Thoracic aorta (tissue), 2 donors: ENCODE measurements at places on chromosomes 5 and 9.

DNA sequence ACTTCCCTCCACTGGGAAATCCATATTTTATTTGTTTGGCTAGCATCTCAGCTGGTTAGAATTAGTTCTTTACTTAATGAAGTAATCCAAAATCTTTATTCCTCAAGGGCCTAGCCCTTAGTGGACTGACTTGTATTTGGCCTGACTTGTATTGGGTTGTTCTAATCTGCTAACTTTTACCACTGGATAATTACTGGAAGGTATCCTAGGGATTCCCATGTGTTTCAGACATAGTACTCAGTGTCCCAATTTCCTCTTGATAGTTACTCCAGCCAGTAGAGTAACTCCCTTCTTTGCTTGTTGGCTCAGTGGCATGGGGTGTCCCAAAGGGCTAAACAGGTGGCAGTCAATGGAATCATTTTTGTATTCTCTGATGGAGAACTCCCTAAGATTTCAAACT, 156.0 kb downstream of the DCP2 start:
- DNase-seq: no peak

DNA sequence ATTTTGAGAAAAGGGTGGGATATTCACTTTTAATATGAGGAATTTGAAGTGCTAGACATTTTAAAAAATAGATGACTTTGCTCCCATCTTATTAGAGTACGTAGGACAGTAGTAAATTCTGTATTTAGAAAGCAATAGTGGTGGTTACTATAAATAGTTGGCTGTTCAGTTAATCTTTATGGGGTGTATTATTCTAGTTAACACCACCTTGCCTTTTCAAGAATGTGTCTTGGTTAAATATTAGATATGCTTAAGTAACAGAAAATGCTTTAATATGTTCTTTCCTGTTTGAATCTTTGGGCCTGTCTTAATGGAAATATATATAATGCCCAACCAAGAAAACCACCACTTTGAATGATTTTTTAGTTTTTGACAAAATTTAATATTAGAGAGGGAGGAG, 608.7 kb upstream of the FAM174A start:
- no peak for DNase-seq

DNA sequence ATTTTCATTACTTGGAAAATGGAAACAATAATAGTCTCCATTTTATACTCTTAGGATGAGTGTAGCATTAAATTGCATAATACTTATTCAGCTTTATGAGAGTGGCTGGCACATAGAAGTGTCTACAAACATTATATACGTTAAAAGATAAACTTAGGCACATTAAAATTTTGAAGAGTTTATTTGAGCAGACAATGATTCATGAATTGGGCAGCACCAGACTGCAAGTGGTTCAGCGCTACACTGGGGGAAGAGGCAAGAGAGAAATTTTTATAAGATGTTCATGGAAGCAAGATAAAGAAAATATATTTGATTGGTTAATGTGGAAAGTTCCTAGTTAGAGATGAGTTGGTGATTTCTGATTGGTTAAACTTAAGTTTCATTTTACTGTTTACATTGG, 243.7 kb downstream of the RASEF start:
- DNase-seq: no peak

GRCh38 chr9:101467690-101468089, 32.1 kb upstream of the ALDOB start:
- no peak for DNase-seq

- DNase-seq: no peak
Measured at GRCh38 chr5:138752341-138752950, 779 bp upstream of the CTNNA1 start.

- no peak for DNase-seq
Measured at GRCh38 chr5:81164936-81165335, 68.2 kb upstream of the CKMT2 start.

DNA sequence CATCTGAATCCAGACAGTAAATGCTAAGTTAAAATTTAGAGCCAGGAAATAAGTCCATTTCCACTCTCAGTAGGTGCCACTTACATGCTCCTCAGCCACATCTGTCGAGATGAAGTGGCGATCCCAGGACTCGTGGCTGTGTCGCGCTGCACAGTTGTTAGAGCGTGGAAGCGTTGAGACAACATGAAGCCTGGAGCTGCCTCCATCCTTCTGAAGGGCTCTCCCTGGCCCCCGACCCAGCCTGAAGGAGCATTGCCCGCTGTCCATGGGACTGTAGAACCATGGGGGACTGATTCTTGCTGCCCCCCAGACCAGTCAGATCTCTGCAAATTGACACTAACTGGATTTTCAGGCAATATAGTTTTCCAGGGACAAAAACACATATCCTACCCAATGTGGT, 58.9 kb downstream of the IRX1 start:
- no peak for DNase-seq

- no peak for DNase-seq
Measured at GRCh38 chr9:112041536-112042243, 133.4 kb downstream of the SUSD1 start.

DNA sequence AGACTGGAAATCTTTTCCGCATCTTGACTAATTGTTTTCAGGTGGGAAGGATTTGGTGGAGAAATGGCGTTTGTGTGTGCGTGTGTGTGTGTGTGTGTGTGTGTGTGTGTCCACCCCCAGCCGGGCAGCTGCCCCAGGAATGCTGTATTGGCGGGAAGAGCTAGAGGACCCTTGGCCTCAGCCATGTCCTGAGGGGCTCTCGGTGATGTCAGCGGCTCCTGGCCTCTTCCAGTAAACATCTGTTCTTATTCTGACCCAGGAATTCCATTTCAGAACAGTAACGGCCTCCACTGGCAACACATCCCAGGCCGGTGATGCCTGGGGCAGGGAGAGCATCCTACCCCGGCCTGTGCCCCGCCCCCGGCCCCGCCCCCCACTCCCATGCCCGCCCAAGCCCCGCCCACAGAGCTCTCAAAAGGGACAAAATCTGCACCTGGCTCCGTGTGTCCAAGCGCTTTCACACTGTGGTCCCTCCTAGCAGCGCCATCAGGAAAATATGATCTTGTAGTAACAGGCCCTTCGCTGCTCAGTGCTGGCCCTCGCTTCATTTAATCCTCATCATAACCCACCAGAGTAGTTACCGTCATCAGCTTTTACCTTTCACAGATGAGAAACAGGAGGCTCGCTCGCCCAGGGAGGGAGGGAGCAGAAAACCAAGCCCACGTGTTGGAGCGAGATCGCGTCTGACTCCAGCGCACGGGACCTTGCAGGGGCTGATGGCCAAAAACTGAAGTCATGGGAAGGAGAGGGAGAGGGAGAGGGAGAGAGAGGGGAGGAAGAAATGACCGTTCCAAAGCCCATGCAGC, 18.9 kb downstream of the ADAMTS2 start:
- DNase-seq: no peak

DNA sequence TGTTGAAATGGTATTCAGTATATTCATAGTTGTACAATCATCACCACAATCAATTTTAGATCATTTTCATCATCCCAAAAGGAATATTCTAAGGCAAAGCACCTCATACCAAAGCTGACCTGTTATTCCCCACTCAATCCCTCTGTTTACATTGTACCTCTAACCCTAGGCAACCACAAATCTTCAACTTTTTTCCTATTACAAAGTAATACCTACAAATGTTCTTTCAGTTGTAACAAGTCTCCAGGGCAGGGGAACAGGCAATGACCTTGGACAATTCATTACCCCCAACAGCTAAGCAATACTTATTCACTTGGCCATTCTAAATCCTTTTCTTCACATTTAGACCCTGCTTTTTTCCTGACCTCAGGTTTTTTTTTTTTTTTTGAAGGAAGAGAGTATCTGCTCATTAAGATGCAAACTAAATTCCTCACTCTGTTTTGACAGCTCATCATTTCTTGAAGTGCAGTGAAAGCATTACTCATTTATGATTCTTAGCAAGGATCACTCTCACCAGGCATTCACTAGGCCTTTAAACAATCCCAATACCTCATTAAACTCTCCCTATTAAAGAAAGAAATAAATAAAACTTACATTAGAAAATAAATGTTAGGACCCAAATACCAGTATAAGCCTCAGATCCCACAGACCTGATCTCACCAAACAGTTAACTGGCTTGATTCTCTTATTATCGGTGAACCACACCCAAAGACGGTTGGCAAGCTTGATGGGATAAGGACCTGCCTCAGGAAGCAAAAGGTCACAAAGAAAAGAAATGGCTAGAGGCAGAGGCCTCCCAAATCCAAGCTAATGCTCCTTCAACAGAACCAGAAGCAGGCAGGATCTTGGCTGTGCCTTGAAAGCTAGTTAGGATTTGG, 15.3 kb downstream of the MTMR12 start:
- no peak for DNase-seq

DNA sequence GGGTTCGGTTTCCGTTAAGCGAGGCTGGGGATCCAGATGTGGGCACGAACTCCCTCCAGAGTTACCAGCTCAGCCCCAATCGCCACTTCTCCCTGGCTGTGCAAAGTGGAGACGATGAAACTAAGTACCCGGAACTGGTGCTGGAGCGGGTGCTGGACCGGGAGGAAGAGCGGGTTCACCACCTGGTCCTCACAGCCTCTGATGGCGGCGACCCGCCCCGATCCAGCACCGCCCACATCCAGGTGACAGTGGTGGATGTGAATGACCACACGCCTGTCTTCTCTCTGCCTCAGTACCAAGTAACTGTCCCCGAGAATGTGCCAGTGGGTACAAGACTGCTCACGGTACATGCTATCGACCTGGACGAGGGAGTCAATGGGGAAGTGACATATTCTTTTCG, 803 bp downstream of the PCDHGA7 start:
- no peak for DNase-seq

DNA sequence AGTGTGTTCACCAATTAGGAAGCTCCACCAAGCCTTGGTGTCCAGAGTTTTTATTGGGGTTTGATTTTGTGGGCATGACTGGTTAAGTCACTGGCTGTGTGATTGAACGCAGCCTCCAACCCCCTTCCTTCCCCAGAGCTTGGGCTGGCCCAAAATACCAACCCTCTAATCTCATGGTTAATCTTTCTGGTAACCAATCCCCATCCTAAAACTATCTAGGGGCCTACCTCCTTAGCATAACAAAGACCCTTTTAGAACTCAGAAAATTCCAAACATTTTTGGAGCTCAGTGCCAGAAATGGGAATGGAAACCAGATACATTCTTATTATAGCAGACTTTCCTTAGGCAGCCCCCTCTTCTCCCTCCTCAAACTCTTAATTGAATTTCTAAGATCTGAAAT, 35.9 kb upstream of the HRH2 start:
- no peak for DNase-seq

DNA sequence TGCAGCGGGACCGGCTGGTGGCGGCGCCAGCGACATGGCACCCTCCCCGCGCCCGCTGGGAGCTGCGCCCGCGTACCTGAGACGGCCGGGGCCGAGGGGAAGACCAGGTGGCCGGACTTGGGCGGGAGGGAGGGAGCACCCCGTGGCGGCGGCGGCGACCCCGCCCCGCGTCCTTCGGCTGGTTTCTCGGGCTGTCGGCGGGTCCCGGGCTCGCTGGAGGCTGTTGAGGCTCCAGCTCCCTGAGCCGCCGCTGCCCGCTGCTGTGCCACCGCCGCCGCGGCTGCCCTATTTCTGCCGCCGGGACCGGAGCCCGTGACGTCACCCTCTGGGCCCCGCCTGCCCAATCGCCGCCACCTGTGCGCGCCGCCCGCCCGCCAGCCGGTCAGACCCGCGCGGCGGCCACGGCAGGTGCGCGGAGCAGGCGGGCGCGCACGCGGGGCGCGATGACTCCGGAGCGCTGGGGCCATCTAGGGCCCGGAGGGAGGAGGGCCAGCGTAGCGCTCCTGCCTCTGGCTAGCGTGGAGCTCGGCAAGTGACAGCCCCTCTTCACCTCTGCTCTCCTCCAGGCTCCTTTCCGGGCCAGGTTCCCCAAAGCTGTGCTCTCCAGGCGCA, at the start of gene FSTL4:
Gene FSTL4, minus strand, starts transcription at position 293 of the 612 bp plus-strand sequence.
- no peak for DNase-seq

DNA sequence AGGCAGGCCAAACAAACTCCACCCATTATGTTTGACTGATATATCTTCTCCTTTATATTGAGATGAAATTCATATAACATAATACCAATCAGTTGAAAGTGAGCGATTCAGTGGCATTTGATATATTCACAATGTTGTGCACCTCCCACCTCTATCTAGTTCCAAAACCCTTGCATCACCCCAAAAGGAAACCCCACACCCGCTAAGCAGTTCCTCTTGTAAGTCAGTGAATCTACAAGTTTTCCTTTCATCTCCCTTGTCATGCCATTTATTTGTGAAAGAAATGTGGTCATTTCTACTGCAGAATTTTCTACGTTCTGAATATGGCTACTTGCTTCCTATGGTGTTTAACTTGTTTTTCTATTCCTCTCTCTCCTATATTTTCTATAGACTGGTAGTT, 99.4 kb upstream of the PTPN3 start:
- no peak for DNase-seq

DNA sequence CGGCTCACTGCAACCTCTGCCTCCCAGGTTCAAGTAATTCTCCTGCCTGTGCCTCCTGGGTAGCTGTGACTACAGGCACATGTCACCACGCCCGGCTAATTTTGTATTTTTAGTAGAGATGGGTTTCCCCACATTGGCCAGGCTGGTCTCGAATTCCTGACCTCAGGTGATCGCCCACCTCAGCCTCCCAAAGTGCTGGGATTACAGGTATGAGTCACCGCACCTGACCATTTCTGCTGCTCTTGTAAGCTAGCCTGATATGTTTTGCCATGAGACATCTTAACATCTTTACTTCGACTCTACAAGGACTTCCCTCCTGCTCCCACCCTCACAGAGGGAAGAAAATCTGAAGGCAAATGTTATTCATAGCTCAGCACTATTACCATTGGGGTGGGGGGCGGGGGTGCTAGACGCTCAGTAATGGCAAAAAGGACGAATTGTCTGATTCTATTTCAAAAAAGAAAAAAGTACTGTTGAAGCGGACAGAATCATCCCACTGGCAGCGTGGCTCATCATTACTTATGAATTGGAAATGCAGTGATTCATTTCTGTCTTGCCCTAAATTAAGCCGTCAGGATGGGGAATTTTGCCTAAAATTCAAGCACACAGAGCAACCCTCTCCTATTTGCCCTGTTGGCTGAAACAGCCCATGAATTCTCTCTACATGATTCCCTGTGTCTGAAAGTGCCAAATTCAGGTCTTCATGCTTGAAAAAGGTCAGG, 46.4 kb upstream of the WWC1 start:
- DNase-seq: no peak

- DNase-seq: no peak
Measured at GRCh38 chr5:17228821-17229291, 11.4 kb downstream of the BASP1 start.

DNA sequence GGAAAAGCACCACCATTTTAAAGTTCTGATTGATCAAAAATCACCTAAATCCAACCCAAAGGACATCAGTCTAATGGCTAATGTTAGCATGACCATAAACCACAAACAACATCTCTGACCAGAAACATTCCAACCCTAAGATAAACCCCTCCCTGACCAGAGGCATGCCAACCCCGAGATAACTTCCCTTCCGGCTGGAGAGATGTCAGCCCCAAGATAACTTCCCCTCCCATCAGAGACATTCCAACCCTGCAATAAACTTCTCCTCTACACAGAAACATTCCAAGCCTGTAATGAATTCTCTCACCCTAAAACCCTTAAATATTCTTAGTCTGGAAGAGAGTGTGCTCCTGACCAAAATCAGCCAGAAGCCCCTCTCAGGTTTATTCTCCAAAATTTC, 364.3 kb downstream of the KCNN2 start:
- no peak for DNase-seq

- DNase-seq: no peak
Measured at GRCh38 chr9:133641396-133641655, 5.2 kb downstream of the DBH start.

GRCh38 chr5:176742246-176743105, 67.9 kb upstream of the UNC5A start:
- no peak for DNase-seq

GRCh38 chr9:372128-372527, 157.5 kb downstream of the DOCK8 start:
- DNase-seq: no peak

- DNase-seq: no peak
Measured at GRCh38 chr5:1017691-1018455, 9.3 kb downstream of the NKD2 start.
